Activated CD8-positive, alpha-beta T cell treated with anti-CD3 and anti-CD28 coated beads, Interleukin-2, amount 10 ng/mL, durations not matched to agents 7 days and 5 days (primary cell): ENCODE measurements at places on chromosomes 13 and 19.

DNA sequence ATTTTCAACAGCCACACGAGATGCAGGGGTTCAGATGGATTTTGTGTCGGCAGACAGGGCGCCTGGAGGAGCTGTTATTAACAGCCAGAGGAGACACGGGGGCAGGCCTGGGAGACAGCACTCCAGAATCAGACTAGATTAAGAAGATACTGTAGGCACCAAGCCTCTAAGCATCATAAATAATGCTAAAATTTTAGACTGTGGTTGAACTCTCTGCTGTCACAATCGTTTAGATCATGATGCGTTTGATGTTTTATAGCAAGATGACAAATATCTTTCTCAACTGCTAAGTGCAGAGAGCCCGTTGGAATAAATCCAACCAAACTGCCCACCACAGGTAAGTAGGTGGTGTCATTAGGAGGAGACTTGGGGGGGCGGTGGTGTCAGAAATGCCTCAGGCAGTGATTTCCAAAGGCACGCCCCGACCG is 63.9 kb downstream of the CEBPG start:
- no peak for DNase-seq

GRCh38 chr19:9538183-9539058 is at the start of gene ZNF426:
TSS of gene ZNF426 (minus strand) at chr19:9538645. CDS start at chr19:9536232, 2,413 bp downstream.
- DNase-seq, result peak; percentile 93

DNA sequence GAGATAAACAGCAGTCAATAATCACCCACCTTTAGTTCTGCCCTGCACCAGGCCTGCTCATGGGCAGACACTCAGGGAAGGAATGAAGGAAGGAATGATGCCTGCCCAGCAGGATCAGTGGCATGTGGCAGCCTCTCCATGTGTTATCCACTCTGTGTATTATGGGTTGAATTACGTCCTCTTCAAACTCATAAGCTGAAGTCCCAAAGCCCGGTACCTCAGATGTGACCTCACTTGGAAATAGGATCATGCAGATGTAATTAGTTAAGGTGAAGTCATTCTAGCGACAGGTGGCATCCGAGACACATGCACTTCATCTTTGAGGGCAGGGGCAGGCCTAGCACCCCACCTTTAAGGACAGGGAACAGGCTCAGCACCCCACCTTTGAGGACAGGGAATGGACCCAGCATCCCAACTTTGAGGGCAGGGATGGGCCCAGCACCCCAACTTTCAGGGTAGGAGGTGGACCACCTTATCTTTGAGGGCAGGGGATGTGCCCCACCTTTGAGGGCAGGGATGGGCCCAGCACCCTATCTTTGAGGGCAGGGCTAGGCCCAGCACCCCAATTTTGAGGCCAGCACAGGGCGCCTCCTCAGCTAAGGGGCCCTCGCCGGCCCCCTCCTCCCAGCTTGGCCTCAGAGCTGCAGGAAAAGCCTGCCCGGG is 127.6 kb downstream of the URI1 start:
- no peak for DNase-seq

GRCh38 chr13:20170921-20171320 is 10.1 kb upstream of the GJA3 start:
- DNase-seq, result no peak

- no peak for DNase-seq
Observed at GRCh38 chr13:23705583-23705982, 135.4 kb downstream of the TNFRSF19 start.

- no peak for DNase-seq
Observed at GRCh38 chr13:32114284-32114950, 82.8 kb downstream of the FRY start.

DNA sequence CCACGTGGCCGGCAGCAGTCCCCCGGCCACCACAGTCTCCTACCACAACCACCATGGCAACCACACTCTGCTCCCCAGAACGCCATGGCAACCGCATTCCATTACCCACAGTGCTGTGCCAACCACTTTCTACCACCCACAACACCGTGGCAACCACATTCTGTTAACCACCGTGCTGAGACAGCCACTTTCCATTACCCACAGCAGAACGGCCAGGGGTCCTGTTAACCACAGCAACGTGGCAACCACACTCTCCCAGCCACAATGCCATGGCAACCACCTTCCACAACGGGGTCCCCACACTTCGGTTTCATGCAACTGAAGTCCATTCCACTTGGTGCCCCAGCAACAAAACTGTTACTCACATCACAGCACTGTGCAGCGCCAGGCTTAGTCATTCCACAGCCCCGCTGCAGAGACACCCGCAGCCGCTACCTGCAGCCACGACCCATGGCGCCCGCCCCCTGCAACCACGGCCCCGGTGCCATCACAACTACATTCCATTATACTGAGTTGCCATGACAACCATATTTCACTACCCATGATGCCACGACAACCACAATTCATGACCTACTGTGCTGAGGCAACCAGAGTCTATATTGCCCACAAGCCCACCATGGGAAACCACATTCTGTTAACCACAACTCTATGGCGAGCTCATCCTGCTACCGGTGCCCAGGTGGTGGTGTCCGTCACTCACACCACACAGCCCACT is 10.0 kb downstream of the DPF1 start:
- DNase-seq, result peak; percentile 82

- no peak for DNase-seq
Observed at GRCh38 chr19:2808129-2808941, 11.3 kb upstream of the ZNF554 start.

- DNase-seq, result no peak
Observed at GRCh38 chr13:20580257-20580656, 13.3 kb downstream of the IFT88 start.

DNA sequence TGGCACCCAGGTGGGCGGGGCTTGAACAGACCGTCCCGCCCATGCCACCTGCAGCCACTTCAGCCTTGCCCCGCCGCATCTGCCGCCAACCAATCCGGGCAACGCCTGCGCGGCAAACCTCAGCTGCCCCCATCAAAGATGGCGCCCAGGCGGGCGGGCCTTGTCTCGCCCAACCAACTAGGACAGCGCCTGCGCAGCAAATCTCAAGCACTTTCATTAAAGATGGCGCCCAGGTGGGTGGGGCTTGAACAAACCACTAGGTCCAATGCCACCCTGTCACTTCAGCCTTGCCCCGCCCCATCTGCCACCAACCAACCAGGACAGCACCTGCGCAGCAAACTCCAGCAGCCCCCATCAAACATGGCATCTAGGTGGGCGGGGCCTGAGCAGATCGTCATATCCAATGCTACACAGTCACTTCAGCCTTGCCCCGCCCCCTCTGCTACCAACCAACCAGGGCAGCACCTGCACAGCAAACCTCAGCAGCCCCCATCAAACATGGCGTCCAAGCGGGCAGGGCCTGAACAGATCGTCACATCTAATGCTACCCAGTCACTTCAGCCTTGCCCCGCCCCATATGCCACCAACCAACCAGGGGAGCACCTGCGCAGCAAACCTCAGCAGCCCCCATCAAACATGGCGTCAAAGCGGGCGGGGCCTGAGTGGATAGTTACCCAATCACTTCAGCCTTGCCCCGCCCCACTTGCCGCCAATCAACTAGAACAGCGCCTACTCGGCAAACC is 1.4 kb downstream of the PEG3 start:
- peak; percentile 47 for DNase-seq

- no peak for DNase-seq
Observed at GRCh38 chr13:103795892-103796478, 729.8 kb upstream of the SLC10A2 start.

DNA sequence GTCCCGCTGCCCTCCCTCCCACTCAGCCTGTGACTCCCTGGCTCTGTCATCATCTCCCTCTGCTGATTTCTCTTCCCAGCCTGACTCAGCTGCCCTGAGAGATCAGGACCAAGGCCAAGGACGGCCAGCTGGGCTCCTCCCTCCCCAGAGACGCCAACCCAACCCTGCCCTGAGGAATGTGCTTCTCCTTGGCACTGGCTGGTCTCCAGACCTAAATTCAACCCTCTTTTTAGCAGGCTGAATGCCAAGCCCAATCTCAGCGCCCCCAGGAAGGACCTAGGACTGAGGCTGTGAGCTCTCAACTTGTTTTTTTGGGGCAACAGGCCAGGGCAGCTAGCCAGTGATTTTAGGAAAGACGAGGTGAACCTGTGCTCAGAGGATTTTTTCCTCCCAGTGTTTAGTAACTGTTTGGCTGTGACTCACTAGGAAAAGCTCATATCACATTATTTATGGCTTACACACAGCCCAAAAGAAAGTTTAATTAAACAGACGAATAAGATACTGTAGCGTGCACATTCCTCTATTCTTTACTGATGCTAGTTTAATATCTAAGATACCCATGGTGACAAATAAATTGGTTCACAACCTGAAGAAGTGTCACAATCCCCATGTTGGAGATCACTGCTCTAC is 7.4 kb upstream of the IGFL1 start:
- DNase-seq, result no peak

DNA sequence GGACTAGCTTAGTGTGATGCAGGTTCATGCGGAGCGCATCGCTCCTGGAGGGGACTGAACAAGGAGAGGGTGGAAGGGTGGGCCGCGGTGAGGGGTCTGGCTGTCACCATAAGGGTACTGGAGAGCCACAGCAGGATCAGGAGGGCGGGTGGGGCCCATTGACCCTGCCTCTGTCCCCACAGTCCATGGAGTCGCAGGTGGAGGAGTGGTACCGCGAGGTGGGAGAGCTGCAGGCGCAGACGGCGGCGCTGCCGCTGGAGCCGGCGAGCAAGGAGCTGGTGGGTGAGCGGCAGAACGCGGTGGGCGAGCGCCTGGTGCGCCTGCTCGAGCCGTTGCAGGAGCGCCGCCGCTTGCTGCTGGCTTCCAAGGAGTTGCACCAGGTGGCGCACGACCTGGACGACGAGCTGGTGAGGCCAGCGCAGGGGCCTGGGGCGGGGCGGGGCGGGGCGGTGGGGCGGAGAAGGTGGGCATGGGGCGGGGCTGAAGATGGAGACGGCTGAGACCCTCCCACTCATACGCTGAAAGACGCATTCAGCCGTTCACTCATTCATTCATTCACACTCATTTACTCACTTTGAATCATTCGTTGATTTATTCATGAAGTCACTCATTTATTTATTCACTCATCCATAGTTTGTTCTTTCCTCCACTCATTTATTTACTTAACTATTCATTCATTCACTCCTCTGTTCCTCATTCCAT is 27.5 kb upstream of the SHKBP1 start:
- peak; percentile 77 for DNase-seq

DNA sequence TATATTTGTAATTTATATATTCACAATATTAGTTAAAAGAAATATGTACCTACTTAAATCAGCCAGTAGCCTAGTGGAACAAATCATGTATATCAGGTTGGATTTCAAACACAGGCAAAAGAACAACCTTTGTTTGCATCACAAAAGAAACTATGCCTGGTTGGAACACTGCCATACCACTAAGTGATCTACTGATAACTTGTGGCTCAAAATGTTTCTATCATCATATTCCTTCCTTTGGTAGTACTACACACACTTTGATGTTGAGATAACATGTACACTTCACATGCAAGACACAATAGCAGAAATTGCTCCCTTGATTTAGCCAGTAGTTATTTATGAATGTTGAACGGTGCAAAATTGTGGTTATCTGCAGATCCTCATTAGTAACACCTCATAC is 146.0 kb upstream of the GPC6 start:
- no peak for DNase-seq
